ENCODE measurements at places on chromosomes 3 and 15.
A peak's percentile ranks its signal among the peaks of the same experiment; 100 is the strongest.

GRCh38 chr15:72118017-72118978 lies at the start of the genes MYO9A and SENP8:
Gene MYO9A, minus strand, starts transcription at chr15:72118150. Its CDS starts 71,587 bp downstream, at chr15:72046563.
Gene SENP8, plus strand, starts transcription at chr15:72118403. Its CDS starts 21,221 bp downstream, at chr15:72139624.
- DNase-seq = peak; percentile 98

- DNase-seq = no peak
Observed at GRCh38 chr3:124627501-124627908, 102.7 kb upstream of the UMPS start.

DNA sequence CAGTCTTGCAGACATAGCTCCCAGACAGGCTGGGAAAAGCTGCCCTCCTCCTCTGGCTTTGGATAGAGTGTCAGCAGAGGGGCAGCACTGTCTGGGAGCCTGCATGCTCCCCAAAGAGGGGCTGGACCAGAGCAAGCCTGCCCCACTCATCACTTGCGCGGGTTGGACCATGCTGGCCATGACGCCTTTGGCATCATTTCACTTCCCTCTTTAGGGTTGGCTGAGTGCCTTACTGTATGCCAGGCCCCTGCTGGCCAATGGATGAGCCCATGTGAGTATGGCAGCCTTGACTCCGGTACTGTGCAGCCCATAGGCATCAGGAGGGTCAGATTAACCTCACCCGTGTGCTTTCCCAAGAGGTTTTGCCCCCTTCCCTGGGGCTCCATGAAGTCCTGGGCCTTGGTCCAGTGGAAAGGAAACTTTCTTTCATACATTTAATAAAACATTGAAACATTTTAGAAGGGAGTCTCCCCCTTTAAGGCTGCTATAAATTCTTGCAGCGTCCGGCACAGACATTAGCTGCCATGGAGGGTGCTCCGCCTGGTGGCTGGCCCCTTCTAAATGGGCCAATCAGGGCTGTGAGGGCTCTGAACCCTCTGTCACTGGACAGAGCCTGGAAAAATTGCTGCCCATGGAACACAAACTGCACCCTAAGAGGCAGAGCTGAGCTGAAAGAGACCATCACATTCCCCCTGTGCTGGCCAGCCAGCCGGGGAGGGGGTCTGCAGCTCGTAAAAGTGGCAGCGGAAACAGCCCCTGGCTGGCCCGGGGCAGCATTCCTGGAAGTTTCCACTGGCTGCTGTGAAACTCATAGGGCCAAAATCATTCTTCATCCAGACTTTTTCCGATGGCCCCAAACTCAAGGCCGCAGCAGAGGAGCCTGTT lies 20.8 kb upstream of the DUSP7 start:
- DNase-seq = peak; percentile 52

GRCh38 chr15:100073982-100074381 lies 267.8 kb downstream of the ADAMTS17 start:
- DNase-seq = no peak

GRCh38 chr3:52520141-52520667 lies 13.5 kb downstream of the NT5DC2 start:
- no peak for DNase-seq

DNA sequence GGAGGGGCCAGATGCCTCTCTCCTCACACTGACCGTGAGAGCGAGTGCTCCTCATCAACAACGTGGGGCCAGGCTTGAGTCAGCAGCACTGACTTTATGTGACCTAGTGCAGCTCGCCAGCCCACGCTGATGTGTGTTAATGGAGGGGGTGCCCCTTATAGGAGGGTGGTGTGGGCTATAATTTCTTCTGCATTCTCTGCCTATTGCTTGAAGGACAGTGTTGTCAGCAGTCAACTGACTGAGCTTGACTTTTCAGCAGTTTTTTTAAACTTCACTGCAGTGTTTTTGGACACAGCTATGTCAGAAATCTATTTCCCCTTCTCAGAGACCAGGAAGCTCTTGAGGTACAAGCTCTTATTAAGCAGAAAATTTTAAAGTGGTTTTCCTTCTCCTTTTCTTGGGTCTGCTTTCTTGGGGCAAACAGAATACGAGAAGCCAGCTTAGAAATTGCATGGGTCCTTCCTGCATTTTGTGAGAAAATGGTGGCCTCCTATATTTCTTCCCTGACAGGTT lies 304.8 kb upstream of the CTDSPL start:
- DNase-seq = no peak

GRCh38 chr3:40504636-40505430 lies 1.0 kb upstream of the ZNF620 start:
- DNase-seq = peak; percentile 5

DNA sequence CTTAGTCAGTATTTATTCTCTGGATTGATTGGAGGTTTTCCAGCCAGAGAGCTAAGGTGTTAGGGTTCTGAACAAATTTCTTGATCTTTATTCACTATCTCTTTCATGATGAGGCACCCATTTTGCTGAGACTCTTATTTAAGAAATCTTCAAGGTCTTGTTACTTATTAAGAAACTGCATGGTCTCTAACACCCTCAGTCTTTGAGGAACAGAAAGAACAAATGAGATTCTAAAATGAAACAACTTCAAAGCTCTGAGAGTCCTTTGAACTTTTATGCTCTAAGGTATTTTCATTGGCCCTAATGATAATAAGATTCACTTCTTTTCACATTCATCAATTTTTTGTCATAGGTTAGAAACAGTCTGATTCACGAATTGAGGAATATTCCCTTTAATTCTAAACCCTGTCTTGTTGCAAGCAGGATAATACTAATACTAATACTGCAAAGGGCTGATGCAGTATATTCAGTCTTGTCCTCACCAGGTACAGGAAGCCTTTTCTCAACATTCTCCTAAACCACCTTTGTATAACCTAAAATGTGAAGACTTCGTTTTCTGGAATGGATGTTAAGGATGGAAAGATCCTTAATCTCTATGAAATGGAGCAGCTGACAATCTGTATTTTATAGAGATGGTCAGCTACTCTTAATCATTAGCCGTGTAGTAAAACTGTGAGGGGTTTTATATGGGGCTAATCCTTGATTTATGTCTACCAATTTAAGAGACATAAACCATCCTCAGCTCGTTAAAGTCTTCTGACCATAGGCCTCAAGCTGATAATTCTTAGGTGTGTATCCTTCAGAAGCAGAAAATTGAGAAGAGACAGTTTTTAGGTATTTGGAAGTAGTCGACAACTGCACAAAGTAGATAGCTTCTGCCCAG lies 198.3 kb downstream of the OTOL1 start:
- no peak for DNase-seq

GRCh38 chr15:29682781-29683180 lies 139.5 kb downstream of the TJP1 start:
- DNase-seq = no peak

DNA sequence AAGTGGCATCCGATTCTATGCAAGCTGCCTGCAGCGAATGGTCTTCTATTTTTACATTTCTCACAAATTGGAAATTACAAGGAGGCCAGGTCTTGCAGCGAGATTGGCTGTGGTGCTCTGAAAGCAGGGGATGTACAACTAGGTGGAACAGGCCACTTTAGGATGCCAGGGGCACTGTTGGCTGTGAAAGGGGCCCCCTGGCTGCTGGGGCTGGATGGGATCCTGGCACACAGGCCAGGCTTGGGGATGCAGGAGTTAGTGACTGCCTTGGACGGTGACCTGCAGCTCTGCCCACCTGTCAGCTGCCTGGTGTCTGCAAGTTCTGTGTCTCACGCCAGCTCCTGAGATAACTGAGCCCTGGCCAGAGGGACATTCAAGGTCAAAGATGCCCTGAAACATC lies 4.6 kb downstream of the SLC6A1 start:
- DNase-seq = no peak

DNA sequence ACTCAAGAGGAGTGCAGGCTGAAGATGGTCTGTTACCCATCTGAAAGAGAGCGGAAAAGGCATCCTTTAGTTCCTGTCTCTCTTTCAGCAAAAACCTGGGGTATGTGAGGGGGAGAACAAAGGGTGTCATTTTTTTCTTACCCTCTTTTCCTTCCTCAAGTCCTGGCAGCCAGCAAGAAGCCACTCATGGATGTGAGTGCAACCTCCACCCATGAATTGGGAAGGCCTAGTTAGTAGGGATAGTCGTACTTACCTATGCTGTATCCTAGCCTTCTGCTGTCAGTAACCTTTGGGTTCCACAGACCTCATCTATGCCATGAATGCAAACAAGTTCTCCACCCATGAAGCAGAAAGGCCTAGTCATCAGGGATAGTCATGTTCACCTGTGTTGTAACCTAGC lies 472.8 kb downstream of the ZIC1 start:
- DNase-seq = no peak

- no peak for DNase-seq
Observed at GRCh38 chr15:65059931-65060596, 7.7 kb downstream of the RASL12 start.

DNA sequence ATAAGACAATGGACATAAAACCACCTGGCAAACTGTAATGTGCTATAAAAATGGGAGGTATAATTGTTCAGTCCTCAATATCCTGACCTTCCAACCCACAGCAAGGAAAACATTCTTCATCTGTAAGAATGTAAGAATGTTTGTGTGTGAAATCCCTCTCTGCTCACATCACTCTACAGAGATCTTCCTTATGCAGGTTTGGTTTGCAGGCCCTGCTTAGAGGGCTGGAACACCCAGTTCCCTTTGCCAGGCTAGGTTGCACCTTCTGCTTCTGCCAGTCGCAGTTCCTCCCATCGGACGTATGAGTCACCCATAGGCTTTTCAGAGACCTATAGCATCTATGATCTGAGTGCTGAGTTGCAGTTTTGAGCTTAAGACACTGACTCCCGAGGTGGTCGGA lies 24.1 kb upstream of the MINAR1 start:
- no peak for DNase-seq

DNA sequence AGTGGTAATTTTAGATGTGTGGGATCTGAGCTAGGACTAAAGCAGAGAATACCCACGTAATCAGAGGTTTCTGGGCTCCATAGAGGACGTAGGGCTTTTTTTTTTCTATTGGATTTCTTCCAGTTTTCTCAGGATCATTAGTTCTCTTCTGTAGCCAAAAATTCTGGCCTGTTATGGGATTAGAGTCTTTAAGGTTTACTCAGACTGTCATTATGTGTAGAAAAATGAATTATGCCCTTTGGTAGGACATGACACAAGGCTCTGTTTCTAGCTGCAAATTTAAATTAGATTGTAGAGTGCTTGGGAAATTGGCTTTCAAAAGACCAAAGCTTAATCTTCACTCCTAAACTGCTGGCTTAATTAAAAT lies 1.9 kb downstream of the SETD5 start:
- peak; percentile 28 for DNase-seq

DNA sequence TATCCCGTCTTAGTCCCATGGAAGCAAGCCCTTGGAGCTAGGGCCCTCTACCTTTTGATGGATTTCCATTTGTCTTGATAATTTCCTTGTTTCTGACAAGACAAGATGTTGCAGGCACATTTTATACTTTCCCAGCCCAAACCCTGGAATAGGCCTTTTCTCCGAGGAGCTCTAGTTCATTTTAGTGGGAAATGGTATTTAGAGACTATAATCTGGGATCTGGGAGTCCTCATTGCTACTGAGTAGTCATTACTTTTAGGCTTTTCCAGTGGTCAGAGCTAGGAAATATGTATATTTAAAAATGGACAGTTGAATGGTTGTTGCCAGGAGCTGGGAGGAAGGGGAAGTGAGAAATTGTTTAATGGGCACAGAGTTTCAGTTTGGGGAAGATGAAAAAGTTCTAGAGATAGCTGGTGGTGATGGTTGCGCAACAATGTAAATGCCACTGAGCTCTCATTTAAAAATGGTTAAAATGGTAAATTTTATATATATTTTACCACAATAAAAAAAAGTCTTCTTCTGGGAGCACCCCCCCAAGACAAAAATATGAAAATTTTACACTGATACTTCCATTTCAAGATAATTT lies 31.6 kb downstream of the MLH1 start:
- no peak for DNase-seq

DNA sequence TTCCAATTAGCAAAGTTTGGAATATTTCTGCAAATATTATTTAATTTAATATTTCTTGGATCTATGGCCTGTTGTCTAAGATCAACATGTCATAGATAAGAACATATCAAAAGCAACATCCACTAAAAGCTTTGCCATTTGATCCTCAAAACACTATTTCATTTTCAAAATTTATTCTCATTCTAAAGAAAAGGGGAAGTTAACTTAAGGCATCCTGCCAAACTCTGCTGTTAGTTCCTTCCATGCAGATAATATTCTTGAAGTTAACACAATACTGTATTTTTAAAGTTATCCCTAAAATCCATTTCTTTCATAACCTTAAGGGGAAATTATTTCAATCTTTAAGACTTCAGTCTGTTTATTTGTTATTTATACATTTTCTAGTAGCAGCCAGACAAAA lies 28.2 kb upstream of the GBE1 start:
- no peak for DNase-seq

- DNase-seq = no peak
Observed at GRCh38 chr3:157098121-157098822, 61.7 kb downstream of the CCNL1 start.

DNA sequence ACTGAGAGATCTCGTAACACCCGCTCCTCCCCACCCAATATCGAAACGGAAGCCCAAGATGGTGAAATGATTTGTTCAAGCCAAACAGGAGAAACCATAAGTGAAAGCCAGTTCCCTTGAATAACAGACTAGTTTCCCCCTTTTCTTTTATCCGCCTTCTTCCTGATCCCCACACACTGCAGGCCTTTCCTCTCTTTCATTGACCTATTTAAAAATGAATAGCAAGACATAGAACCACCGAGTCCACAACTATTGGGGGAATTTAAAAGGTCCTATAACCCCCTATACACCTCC lies 382 bp upstream of the COX17 start:
- DNase-seq = no peak

DNA sequence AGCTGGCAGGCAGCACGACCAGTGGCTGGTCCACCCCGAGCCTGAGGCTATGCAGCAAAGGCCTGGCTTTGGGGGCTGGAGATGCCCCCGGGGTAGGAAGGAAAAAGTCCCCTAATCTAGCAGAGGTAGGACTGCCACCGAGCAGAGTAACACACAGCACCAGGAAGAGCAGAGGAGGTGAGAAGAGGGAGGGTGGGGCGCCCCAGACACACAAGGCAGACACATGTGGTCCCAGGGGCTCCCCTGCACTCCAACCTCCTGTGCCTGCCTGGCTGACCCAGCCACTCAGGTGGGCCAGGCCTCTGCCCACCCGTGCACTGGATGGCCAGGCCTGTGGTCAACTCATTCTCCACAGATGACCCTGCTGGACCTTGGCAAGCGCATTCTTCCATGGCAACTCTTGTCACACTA lies 112.4 kb downstream of the ADCY5 start:
- DNase-seq = no peak

- no peak for DNase-seq
Observed at GRCh38 chr15:80920271-80920699, 69.3 kb downstream of the MESD start.

DNA sequence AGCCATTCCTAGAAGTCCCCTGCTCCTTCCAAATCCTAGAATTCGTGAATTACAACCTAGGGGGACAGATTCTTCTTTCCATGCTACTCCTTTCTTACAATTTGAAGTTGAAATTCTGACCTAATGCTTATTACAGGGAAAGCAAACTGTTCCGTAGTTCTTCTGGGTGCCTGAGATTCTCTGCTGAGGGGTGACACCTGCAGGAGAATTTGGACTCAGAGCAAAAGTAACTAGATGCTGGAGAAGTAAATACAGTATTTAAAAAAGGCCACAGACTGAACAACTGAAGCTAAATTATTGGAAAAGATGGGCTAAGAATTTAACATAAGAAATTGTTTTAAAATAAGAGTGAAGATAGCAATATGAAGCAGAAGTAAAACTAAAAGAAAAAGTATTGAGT lies 37.9 kb downstream of the ACAD9 start:
- DNase-seq = no peak

- DNase-seq = peak; percentile 65
Observed at GRCh38 chr15:77959432-77959879, 118.1 kb downstream of the TBC1D2B start.

Measured in right kidney (tissue), 9 donors.